ENCODE measurements at places on chromosomes 7 and 10.

GRCh38 chr10:111836064-111836463 is 347.5 kb downstream of the GPAM start:
- DNase-seq, result no peak

- DNase-seq, result no peak
Observed at GRCh38 chr10:35391153-35391953, 55.0 kb downstream of the CCNY start.

GRCh38 chr7:139559364-139560105 is 36.0 kb downstream of the CLEC2L start:
- DNase-seq, result no peak

GRCh38 chr10:21727452-21728168 is 193.6 kb downstream of the MLLT10 start:
- DNase-seq, result no peak

DNA sequence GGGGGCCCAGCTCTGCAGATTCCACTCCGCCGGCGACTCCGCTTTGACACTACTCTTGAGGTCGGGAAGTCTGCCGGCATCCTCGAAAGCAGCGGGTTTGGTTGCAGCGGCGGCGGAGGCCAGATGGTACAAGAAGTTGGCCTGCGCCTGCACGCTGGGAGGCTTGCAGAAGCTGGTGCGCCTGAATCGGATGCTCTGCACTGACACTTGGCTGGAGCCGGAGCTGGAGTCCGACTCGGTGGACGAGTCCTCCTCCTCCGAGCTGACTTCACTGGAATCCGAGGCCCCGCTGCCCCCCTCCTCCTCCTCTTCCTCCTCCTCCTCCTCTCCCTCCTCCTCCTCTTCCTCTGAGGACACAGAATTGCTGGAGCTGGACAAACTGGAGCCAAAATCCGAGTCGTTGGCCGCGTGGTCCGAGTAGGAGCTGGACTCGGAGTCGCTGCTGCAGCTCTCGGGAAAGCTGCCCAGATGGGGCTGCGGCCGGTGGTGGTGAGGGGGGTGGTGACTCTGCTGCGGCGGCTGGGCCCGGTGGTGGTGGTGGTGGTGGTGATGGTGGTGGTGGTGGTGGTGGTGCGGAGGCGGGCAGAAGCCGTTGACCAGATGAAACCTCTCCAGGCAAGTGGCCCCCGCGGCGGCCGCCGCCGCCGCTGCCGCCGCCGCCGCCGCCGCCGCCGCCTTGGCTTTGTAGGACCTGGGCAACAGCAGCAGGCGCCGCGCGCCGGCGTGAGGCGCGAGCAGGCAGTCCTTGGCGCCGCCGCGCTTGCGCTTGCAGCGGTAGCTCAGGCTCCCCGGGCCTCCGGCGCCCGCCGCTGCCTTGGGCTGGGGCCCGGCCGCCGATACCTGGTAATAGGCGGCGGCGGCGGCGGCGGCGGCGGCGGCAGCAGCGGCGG is 9.0 kb downstream of the SKIDA1 start:
- no peak for DNase-seq

GRCh38 chr7:7125963-7126362 is 56.4 kb upstream of the C1GALT1 start:
- DNase-seq, result no peak

- no peak for DNase-seq
Observed at GRCh38 chr10:79380125-79380945, 33.1 kb downstream of the PPIF start.

DNA sequence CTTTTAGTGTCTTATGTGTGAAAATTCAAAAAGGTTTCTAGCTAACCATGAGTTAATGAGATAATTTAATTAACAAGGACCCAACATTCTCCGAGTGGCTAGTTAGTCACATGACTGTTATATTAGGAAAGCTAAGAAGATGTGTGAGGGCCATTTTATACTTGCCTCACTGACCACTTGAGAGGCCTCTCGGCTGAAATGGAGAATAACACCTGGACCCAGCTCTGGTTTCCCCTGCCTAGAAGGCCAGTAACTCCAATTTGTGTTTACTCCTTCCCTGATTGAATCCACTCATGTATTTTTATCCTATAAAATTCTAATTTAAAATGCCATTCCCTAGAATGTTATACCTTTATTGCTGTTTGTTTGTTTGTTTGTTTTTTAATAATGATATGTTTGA is 1091.2 kb downstream of the KCNMA1 start:
- DNase-seq, result no peak
